ENCODE measurements at places on chromosomes 4 and X.
A peak's percentile ranks its signal among the peaks of the same experiment; 100 is the strongest.

DNA sequence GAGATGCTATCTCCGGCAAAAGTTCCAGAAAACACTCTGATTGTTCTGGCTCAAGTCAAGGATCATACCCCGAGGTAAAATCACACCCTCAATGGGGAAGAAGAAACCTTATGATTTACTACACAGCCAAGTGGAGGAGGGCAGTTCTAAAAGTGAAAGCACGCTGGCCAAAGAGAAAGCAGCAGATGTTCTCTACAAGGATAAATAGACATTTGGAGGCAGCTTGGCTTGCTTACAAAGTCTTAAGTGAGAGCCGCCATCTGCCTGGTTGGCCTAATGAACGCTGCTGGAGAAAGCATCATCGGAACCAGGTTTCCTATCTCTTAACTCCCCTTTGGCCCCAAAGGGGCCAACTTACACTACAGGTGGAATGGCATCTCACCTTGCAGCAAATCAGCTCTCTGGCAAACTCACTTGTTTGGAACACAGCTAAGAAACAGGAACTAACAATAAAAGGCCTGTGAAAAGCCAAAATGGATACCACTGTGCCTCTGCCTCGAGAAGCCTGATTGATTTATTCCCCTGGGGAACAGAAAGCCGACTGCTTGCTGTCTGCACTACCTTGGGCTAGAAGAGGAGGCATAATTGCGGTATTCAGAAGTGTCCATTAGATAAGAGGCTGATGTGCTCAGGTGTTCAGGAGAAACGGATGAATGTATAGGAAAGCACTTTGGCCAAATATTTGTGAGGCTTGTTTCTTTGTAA, 22.8 kb downstream of the FRAS1 start:
- no peaks in the 10 kb centered on the region for H3K36me3 ChIP-seq
- DNase-seq: no peak
- no peak overlapping the region for H3K27ac ChIP-seq
- H3K4me1 ChIP-seq: no peaks in the 10 kb centered on the region
- no peak overlapping the region for H3K4me3 ChIP-seq

GRCh38 chrX:134144231-134144630, 92.8 kb upstream of the CCDC160 start:
- H3K4me3 ChIP-seq: no peak overlapping the region
- H3K36me3 ChIP-seq: no peaks in the 10 kb centered on the region
- H3K27ac ChIP-seq: no peak overlapping the region
- no peaks in the 10 kb centered on the region for H3K4me1 ChIP-seq
- DNase-seq: no peak

GRCh38 chrX:87518504-87518903, 902 bp downstream of the KLHL4 start:
- H3K27ac ChIP-seq: no peak overlapping the region
- no peaks in the 10 kb centered on the region for H3K36me3 ChIP-seq
- DNase-seq: no peak

DNA sequence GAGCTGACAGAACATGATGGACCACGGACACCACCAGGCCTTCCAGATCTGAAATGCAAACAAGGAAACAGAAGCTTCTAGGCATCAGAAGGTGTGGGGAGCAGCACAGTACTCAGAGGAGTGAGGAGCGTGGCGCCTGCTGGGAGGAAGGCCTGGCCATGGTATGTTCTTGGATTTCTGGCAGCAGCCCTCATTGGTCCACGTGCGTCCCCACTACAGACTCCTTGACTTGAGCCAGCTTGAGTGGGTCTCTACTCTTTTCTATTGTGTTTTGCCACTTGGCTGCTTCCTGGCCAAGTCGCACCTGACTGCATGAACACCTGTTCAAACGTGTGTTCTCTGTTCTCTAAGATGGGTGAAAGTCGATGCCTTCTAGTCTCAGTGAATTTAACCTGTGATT, 18.0 kb downstream of the ZNF275 start:
- no peaks in the 10 kb centered on the region for H3K27me3 ChIP-seq
- H3K4me1 ChIP-seq: no peaks in the 10 kb centered on the region
- DNase-seq: no peak
- no peak overlapping the region for H3K27ac ChIP-seq
- H3K4me3 ChIP-seq: no peak overlapping the region

GRCh38 chr4:38205261-38205660, 245.1 kb downstream of the PTTG2 start:
- H3K27ac ChIP-seq: no peak overlapping the region
- H3K27me3 ChIP-seq: no peaks in the 10 kb centered on the region
- no peak for DNase-seq

- no peak overlapping the region for H3K4me3 ChIP-seq
- DNase-seq: no peak
- no peaks in the 10 kb centered on the region for H3K27me3 ChIP-seq
- peaks cover 4% of the 10 kb centered on the region for H3K36me3 ChIP-seq
- H3K27ac ChIP-seq: peak overlapping the region; percentile 45
- H3K4me1 ChIP-seq: peaks cover 14% of the 10 kb centered on the region
Observed at GRCh38 chr4:80007745-80008149, 65.3 kb downstream of the ANTXR2 start.

GRCh38 chr4:110417136-110417535, 58.8 kb upstream of the ENPEP start:
- no peak overlapping the region for H3K27ac ChIP-seq
- no peaks in the 10 kb centered on the region for H3K36me3 ChIP-seq
- DNase-seq: no peak
- H3K4me3 ChIP-seq: no peak overlapping the region
- H3K4me1 ChIP-seq: no peaks in the 10 kb centered on the region
- no peaks in the 10 kb centered on the region for H3K27me3 ChIP-seq

DNA sequence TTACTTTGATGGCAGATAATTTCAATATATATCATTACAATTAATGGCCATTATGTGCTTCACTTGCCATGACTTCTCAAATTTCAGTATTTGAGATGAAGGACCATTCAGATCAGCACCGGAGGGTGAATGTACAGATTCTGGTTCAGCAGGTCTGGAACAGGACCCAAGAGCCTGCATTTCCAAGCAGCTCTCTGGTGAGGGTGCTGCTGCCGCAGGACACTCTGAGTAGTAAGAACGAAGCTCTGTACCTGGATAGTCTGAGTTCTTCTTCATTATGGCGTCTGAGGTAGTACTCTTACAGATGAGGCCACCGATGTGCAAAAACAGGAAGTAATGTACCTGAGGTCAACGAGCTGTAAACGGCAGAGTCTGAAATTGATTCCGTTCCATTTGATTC, 228.2 kb downstream of the FBXW7 start:
- no peak overlapping the region for H3K4me3 ChIP-seq
- no peak overlapping the region for H3K27ac ChIP-seq
- no peak for DNase-seq
- no peaks in the 10 kb centered on the region for H3K27me3 ChIP-seq
- H3K4me1 ChIP-seq: no peaks in the 10 kb centered on the region
- no peaks in the 10 kb centered on the region for H3K36me3 ChIP-seq

DNA sequence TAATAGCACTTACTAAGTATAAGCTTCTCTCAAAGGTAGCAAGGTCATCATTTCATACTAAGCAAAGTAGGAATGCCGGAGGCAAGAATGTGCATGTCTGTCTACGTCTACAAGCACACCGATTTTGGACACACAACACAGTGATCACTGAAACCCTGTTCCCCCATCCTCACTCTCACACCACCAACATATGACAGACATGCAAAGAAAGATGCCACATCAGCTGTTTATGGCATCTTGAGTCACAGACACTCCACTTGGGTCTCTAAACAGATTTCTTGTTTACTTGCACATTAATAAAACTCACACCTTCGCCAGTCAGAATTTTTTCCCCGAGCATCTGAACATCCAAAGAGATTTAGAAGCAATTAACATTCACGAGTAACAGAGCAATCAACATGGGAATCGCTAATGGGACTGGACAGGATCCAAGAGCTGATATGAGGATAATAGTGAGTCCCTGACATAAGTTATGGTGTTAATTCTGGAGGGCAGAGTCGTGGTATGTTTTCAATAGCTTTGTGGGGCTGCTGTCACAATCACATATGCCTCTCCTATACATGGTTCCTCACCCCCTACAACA, 324.1 kb downstream of the DHX15 start:
- no peaks in the 10 kb centered on the region for H3K36me3 ChIP-seq
- no peaks in the 10 kb centered on the region for H3K27me3 ChIP-seq
- no peak overlapping the region for H3K4me3 ChIP-seq
- no peak for DNase-seq
- H3K27ac ChIP-seq: no peak overlapping the region
- no peaks in the 10 kb centered on the region for H3K4me1 ChIP-seq

GRCh38 chrX:136622568-136622967, 25.4 kb upstream of the CD40LG start:
- H3K36me3 ChIP-seq: no peaks in the 10 kb centered on the region
- H3K27ac ChIP-seq: no peak overlapping the region
- H3K27me3 ChIP-seq: no peaks in the 10 kb centered on the region
- no peak for DNase-seq

DNA sequence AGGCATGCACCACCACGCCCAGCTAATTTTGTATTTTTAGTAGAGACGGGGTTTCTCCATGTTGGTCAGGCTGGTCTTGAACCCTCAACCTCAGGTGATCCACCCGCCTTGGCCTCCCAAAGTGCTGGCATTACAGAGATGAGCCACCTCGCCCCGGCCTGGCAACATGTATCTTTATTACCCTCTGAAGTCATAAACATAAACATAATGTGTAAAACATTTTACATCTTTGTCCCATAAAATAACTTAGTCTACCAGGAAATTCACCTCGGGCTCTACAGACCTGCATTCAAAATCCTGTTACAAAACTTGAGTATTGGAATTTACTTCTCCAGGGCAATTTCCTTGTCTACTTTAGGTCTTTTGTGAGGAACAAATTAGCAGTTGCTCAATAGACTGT, 68.1 kb upstream of the DUSP21 start:
- H3K4me3 ChIP-seq: no peak overlapping the region
- no peaks in the 10 kb centered on the region for H3K4me1 ChIP-seq
- no peaks in the 10 kb centered on the region for H3K27me3 ChIP-seq
- no peak overlapping the region for H3K27ac ChIP-seq
- no peak for DNase-seq

DNA sequence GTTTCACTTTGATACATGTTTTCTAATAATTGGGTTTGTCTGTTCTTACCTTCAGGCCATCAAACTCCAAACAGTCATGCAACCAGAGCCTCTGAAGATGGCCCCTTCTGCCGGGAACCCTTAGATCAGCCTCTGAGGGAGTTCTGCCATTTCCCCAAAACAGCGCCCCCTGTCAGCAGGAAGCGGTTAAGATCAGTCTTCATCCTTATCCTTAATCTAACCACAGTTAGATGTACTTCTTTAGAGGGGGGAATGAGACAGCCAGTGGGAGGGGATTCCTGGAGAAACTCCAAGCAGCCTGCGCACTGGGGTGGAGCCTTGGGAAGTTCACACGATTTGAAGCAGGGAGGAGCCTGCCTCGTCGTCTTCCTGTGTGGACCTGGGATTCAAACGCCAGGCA, 185.4 kb downstream of the INPP4B start:
- H3K27me3 ChIP-seq: no peaks in the 10 kb centered on the region
- DNase-seq: no peak
- peaks cover 4% of the 10 kb centered on the region for H3K36me3 ChIP-seq
- no peaks in the 10 kb centered on the region for H3K4me1 ChIP-seq
- no peak overlapping the region for H3K27ac ChIP-seq

- no peaks in the 10 kb centered on the region for H3K4me1 ChIP-seq
- no peaks in the 10 kb centered on the region for H3K27me3 ChIP-seq
- H3K36me3 ChIP-seq: no peaks in the 10 kb centered on the region
- DNase-seq: no peak
Observed at GRCh38 chr4:182538031-182538430, 294.8 kb downstream of the TENM3 start.

- H3K27ac ChIP-seq: no peak overlapping the region
- no peaks in the 10 kb centered on the region for H3K27me3 ChIP-seq
- no peaks in the 10 kb centered on the region for H3K4me1 ChIP-seq
- H3K36me3 ChIP-seq: no peaks in the 10 kb centered on the region
- no peak for DNase-seq
Observed at GRCh38 chr4:52728691-52729240, 22.5 kb downstream of the ERVMER34-1 start.

GRCh38 chr4:2786794-2787229, 6.1 kb upstream of the SH3BP2 start:
- no peaks in the 10 kb centered on the region for H3K27me3 ChIP-seq
- no peak for DNase-seq
- H3K4me1 ChIP-seq: peaks cover 34% of the 10 kb centered on the region
- peak overlapping the region; percentile 76 for H3K27ac ChIP-seq
- H3K4me3 ChIP-seq: no peak overlapping the region
- no peaks in the 10 kb centered on the region for H3K36me3 ChIP-seq

GRCh38 chr4:141659539-141659938, 23.2 kb downstream of the IL15 start:
- DNase-seq: no peak
- no peak overlapping the region for H3K4me3 ChIP-seq
- no peaks in the 10 kb centered on the region for H3K36me3 ChIP-seq
- H3K4me1 ChIP-seq: no peaks in the 10 kb centered on the region
- H3K27ac ChIP-seq: no peak overlapping the region
- H3K27me3 ChIP-seq: no peaks in the 10 kb centered on the region

DNA sequence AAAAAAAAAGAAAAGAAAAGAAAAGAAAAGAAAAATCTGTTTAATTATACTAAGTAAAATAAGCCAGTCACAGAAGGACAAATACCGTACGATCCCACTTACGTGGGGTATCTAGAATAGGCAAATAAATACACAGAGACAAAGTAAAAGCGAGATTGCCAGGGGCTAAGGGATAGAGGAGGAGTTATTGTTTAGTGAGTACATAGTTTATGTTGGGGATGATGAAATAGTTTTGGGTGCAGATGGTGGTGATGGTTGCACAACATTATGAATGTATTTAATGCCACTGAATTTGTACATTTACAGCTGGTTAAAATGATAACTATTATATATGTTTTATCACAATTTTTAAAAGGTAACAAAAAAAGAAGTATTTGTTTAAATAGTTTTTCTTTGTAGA, 7.1 kb downstream of the CA5B start:
- H3K27ac ChIP-seq: no peak overlapping the region
- H3K4me1 ChIP-seq: peaks cover 20% of the 10 kb centered on the region
- DNase-seq: no peak
- H3K36me3 ChIP-seq: peaks cover 6% of the 10 kb centered on the region
- no peak overlapping the region for H3K4me3 ChIP-seq
- no peaks in the 10 kb centered on the region for H3K27me3 ChIP-seq

- H3K36me3 ChIP-seq: no peaks in the 10 kb centered on the region
- no peak overlapping the region for H3K27ac ChIP-seq
- no peaks in the 10 kb centered on the region for H3K4me1 ChIP-seq
- no peaks in the 10 kb centered on the region for H3K27me3 ChIP-seq
Observed at GRCh38 chr4:81405900-81406401, 65.8 kb downstream of the RASGEF1B start.

DNA sequence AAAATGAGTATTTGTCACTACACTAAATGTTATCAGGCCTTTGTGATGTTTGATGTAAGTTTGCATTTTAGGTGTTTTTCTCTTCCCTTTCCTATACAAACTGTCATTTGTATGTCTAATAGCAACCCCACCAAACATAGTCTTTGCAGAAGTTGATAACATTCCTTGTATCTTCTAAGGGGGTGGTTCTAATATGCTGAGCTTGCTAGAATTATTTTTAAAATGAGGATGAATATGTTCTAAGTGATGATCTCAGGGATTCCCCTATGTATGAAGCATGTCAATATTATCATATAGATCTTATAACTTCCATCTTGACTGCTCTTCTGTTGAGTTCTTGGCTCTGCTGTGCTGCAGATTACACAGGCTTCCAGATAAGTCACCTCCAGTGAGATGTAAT, 3.1 kb downstream of the CHM start:
- H3K27ac ChIP-seq: no peak overlapping the region
- H3K36me3 ChIP-seq: no peaks in the 10 kb centered on the region
- no peaks in the 10 kb centered on the region for H3K4me1 ChIP-seq
- DNase-seq: no peak

- DNase-seq: no peak
- no peaks in the 10 kb centered on the region for H3K36me3 ChIP-seq
- no peaks in the 10 kb centered on the region for H3K4me1 ChIP-seq
- no peaks in the 10 kb centered on the region for H3K27me3 ChIP-seq
Observed at GRCh38 chr4:125070861-125071260, 243.9 kb upstream of the FAT4 start.
